ENCODE measurements at places on chromosomes 2 and 18.

GRCh38 chr18:679516-679915, 22.1 kb downstream of the TYMS start:
- no peak for DNase-seq

DNA sequence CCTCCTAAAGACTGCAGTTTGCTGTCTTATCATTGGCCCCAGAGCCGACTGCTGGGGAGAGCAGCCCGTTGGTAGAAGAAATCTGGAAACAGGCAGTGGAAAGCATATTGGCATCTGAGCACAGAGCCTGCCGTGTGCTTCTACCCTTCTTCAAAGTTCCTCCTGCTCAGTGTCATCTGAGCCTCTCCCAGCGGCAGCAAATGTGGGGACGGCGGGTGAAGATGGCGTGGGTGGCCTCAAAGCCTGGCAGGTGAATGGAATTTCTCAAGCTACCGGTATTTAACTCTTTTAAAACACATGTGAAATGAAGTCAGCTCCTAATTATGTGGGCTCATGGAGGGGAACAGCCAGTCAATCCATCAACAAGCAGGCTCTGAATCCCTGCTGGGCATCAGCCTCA, 181.6 kb upstream of the PXDN start:
- no peak for DNase-seq

DNA sequence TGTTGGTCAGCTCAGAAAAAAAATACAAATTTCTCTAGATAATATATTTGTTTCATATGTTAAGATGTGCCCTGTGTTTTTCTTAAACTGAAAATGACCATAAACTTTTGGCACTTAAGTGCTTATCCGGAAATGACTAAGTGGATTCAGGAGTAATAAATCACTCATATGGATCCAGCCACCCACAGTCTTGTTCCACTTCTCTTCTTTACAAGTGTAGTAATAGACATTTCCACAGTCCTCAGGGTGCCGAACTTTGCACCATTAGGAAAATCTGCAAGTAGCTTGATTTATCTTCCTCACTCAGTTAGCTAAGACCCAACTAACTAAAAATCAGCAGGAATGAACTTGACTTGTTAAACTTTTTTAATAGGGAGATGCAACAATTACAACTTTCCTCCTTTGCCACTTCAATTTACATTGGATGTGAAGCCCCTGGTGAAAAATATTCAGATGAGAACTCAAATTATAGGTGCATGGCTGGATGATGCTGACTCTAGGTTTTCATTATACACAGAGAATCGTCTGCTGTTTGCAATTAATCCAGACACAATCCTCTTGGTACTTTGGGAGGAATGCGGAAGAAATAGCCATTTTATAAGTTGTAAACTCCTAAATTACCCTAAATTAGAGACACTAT, 322.5 kb downstream of the ARHGAP15 start:
- no peak for DNase-seq

DNA sequence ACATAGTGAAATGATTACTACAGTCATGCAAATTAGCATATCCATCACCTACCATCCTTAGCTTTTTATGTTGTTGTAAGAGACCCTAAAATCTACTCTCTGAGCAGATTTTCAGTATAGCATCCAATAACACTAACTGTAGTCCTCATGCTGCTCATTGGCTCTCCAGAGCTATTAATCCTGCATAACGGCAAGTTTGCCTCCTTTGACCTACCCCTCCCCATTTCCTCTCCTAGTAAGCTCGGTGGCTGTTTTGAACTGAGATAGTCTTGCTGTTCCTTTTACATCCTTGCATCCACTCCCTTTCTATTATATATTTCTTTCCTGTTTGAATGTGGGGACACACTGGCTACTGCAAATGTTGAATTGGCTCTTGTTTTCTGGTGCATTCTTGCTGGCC, 481.5 kb downstream of the TSN start:
- DNase-seq = no peak

DNA sequence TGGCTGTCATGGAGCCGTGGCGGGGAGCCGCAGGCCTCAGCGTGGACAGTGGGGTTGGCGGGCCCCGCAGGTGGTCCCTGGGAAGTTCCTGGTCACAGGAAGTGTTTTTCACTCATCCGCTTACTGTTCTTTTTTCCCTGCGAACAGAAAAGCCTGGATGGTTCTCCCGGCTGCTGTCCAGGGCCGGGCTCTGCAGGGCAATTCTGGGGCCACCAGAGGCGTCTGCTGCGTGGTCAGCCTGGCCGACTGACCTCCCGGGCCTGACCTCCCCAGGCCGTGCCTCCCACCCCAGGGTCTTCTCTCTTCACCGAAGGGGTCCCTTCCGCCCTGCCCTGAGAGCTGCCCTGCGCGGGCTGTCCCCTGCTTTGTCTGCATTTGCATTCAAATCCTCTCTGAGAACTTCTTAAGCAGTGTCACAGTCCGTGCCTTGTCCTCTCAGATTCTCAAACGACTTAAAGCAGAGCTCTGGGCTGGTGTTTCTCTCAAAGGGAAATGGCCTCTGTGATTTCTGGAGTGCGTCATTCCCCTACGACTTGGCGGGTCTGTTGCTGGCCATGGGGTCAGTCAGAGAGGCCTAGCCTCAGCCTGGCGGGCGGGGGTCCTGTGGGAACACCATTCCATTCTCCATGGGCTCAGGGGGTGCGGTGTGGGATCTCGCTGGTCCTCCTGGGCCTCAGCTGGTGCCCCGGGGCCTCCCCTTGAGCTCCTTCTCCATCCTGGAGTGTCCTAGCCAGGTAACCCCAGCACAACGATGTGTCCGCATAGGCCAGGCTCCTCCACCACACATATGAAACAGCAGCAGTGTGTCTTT, 38.3 kb downstream of the KLHL29 start:
- no peak for DNase-seq

- no peak for DNase-seq
These were observed 64.1 kb downstream of the TANC1 start for GRCh38 chr2:159032580-159032979.

DNA sequence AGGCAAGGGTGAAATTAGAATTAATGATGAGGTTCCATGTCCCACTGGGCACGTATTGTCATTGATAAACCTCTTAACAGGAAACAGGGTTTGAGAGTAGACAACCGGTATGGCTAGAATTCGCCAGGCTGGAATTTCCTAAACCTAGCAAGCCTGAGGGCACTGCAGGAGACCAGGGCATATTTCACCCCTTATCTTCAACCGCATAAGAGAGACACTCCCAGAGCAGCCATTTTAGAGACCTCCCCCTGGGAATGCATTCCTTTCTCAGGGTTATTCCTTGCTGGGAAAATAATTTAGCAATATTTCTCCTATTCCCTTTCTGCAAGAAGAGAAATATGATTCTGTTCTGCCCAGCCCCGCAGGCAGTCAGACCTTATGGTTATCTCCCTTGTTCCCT, 334.6 kb upstream of the LYPD1 start:
- no peak for DNase-seq

DNA sequence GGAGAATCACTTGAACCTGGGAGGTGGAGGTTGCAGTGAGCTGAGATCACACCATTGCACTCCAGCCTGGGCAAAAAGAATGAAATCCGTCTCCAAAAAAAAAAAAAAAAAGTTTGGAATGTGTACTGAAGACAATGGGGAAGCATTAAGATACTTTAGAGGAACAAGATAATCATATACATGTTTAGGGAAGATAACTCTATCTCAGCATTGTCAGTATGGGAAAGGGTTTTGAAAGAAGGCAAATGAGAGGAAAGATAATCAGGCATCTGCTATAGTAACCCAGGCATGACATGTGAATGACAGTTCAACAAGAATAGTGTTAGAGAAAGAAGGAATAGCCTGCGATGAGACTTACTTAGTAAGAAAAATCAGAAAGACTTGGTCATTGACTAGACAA, 112.0 kb downstream of the ATAD2B start:
- DNase-seq = no peak

GRCh38 chr2:185127412-185127811, 529.1 kb downstream of the ZNF804A start:
- DNase-seq = no peak

DNA sequence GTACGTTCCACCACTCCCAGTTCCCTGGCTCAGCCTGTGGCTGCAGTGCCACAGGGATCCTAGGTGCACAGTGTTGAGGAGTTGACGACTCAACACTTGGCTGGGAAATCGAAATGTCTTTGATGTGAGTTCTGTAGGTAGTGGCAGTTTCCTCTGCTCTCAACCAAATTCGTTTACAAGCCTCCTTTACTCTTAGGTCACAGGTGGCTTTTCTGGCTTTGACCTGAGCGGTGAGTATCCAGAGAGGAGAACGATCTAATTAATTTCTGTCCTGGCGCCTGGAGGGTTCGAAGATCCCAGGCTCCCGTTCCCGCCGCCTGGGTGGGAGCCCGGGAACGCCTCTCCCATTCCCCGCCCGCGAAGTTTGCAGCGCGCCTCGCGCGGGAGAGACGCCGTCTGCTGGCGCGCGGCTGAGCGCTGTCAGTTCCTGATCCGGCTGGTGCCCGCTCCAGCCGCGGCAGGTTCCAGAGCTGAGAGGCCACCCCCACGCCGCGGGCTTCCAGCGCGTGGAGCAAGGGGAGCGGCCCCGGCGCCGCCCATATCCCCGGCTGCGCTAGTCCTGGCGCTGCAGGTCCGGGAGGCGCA, at the start of gene LAMA3:
Gene LAMA3, plus strand, starts transcription at position 423 of the 585 bp plus-strand sequence. CDS start 231 bp downstream, outside the sequence.
- peak; percentile 45 for DNase-seq

- no peak for DNase-seq
These were observed 427.7 kb downstream of the CDH2 start for GRCh38 chr18:27749194-27749593.

DNA sequence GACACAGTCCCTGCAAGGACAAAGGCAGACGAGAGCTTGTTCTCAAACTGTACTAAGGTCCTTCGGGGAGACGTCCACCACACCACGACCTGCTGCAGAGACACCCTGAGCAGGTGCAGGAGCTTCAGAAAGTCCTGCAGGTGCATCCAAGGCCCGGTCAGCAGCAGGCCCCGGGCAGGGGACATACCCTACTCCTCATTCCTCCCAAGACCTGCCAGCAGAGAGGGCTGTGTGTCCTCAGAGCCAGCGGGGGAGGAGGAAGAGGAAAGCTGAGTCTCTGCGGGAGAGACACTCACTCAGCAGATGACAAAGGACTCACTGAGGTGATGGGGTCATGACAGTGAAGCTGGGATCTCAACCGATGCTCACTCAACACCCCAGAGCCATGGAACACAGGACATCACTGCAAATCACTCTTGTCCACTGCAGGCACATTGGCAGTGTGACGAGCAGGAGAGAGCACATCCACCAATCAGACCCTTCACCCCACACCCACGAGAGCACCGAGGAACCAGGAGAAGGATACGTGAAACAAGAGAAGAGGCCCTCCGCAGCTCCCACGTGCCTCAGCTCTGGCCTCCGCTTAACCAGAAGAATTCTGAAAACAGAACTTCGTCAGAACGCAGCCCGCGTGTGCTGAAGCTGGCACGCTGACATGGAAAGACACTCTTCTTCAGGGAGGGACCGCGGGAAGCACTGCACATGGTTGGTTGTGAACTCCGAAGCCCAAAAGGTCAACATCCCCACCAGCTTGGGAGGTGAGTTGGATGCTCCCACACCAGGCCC, 9.3 kb downstream of the HDAC4 start:
- no peak for DNase-seq

DNA sequence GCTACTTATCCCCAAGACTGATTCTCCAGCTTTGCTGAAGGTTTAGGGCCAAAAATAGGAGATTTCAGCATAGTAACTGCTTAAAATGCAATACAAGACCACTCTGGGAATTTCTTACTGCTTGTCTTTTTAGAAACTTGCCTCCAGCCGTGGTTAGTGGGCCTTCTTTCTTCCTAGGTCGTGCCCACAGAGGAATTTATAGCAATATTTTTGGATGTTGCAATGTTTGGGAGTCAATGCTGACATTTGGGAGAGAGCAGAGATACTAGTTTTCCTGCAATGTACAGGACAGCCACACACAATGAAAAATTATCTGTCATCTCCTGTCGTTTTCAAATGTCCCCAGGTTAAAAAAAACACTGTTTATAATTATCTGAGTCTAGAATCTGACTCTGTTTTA, 25.6 kb upstream of the CERS6 start:
- DNase-seq = no peak

- DNase-seq = no peak
These were observed 12.8 kb upstream of the GNLY start for GRCh38 chr2:85681372-85681763.

DNA sequence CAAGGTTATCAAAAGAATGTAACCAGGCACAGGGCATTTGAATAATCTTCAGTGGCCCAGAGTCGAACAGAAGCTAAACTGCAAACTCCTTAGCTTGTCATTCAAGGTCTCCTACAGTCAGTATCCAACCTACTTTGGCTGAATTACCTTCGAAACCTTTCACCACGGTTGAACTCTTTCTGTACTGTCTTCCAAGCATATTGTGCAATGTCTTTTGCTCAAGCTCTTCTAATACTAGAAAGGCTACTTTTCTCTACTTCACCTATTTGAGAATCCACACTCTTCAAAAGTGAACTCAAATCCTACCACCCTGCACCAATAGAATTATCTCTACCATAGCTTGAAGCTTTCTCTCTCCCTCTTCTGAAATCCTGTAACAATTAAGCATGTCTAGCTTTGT, 142.9 kb downstream of the NR4A2 start:
- DNase-seq = no peak

GRCh38 chr2:150663143-150663542, 175.7 kb upstream of the RND3 start:
- no peak for DNase-seq

All from heart right ventricle (tissue), 16 donors.